Inflammatory macrophage (primary cell): ENCODE measurements at places on chromosomes 2 and 18.

GRCh38 chr2:124025891-124026434 is 876 bp downstream of the CNTNAP5 start:
- no peak for DNase-seq

- DNase-seq, result peak; percentile 93
These were observed 48.4 kb downstream of the UNC50 start for GRCh38 chr2:98656800-98657199.

DNA sequence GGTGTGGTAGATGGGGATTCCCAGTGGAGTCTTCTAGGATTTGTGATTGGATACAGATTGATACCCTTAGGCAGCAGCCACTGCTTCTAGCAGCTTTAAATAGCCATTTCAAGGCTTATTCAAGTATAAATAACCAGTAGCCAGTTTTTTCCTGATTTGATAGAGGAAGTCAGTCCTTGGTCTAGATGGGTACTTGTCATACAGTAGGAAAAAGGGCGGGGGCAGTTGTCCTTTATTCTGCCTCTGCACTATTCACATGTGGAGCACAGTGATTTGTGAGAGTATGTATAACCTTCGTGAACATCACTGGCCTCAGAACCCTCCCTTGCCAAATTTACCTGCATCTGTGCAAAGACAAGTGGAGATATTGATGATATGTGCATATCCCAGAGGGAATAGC is 6.8 kb downstream of the PPP1CB start:
- DNase-seq, result peak; percentile 12

GRCh38 chr18:55351980-55352714 is 235.8 kb downstream of the TCF4 start:
- no peak for DNase-seq

- DNase-seq, result no peak
These were observed 43.5 kb downstream of the FBLN7 start for GRCh38 chr2:112181571-112182290.

DNA sequence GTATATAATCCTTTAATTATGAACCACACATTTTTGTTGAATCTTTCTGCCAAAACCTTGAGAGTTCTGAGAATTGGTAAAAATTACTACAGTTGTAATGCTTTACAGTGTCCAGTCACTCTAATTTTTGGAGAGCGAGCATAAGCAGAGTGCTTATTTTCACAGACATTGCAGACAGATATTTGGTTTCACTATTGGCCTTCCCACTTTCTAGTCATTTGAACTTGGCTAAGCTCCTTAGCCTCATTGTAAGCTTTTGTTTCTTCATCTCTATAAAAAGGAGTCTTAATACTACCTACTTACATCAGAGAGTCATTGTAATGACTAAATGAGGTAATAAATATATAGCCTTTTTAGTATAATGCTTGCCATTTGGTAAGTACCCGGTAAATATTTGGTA is 80.4 kb downstream of the LCLAT1 start:
- no peak for DNase-seq

- no peak for DNase-seq
These were observed 109.2 kb upstream of the THOC1 start for GRCh38 chr18:377088-377487.

- DNase-seq, result peak; percentile 32
These were observed 139.5 kb upstream of the NDUFV2 start for GRCh38 chr18:8962855-8963635.

DNA sequence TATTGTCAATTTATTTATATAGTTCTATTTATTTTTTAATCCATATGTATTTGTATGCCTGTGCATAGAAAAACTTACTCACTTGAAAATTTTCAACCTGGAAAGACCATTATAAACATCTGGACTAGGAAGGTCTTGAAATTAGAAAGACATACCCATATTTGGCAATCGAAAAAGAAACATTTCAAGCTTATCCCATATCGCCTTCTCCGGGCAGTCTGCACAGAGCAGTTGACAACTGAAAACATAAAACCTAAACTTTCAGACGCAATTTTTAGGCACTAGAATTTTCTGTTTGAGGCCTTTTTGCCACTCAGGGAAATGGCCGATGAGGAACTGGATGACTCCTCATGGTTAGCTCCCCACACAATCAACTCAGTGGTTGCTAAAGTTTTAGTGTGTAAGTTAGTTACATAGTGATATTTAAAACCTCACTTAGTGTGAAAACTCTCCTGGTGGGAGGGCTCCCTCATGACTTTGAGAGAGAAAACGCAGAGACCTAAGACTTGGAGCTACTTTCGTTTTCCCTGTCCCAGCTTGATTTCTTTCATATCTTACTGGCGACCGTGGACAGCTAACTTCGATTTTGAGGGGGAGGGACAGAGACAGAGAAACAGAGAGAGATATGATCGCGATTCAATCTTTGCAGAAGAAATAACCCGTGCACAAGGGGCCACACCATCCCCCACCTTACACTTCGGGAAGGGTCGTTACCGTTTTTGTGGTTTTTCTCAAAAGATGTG is 3.2 kb upstream of the HOXD12 start:
- DNase-seq, result peak; percentile 9

DNA sequence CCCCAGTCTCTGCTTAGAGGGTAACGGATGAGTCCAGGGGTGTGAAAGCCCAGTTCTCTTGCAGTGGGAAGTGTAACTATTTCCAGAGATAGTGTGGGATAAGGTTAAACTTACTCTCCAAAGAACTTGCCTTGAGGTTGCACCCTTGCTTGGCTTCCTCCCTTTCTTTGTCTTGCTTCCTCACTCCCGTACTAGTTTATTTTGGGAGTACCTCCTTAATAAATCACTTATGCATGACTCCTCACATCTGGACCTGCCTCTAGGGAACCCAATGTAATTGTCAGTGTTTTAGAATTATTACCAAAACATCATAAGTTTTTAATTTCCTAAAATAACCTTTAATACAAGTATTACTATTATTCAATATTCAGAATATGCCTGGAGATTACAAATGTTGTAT is 35.2 kb downstream of the CPO start:
- no peak for DNase-seq

- DNase-seq, result no peak
These were observed 416.6 kb upstream of the MEX3C start for GRCh38 chr18:51614033-51614432.

GRCh38 chr2:196750977-196751631 is 48.4 kb downstream of the GTF3C3 start:
- peak; percentile 70 for DNase-seq

DNA sequence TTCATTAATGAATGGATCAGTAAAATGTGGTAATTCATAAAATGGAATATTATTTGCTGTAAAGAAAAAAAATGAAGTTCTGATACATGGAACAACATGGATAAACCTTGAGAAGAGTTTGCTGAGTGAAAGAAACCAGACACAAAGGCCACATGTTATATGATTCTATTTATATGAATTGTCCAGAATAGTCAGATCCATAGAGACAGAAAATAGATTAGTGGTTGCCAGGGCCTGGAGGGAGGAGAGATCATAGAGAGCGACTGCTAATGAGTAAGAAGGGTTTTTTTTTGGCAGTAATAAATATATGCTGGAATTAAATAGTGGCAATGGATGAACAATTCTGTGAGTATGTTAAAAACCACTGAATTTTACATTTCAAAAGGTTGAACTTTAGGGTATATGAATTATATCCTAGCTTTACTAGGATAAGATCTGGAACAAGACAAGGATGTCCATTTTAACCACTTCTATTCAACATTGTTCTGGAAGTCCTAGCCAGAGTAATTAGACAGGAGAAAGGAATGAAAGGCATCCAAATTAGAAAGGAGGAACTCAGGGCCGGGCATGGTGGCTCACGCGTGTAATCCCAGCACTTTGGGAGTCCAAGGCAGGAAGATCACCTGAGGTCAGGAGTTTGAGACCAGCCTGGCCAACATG is 48.8 kb downstream of the MAPRE2 start:
- no peak for DNase-seq

DNA sequence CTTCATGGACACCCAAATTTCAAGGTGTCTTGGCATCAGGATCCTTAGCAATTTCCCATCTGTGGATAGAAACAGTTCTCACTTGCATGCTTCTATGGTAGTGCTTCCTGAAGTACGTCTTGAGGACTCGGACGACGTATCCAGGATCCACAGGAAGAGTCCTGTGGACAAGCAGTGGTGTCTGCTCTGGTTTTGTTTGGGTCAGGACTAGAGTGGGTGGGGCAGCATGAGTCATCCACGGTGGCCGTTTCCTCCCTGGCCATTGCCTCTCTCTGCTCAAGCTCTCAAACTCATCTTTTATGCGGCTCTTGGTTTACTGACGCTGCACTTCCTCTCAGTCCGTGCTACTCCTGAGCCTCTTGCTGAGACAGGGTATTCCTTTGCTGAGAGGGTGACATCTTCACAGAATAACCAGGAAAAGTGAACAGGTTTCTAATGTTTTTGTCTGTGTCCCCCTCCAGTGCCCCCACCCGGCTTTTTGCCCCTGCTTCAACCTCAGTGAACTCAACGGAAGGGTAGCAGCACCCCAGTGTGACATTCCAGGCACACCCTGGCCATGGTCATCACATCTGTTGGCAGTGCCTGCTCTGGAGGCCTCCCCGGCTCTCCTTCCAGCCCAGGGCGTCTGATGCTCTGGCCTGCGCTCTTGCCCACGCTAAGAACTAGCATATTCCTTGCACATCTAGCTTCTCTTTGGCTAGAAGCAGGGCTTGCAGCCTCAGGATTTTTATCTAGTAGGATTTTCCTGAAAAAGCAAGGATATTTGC is 62.2 kb downstream of the ARMC9 start:
- DNase-seq, result peak; percentile 32

GRCh38 chr18:50969448-50969847 is 1.6 kb downstream of the ELAC1 start:
- DNase-seq, result no peak

DNA sequence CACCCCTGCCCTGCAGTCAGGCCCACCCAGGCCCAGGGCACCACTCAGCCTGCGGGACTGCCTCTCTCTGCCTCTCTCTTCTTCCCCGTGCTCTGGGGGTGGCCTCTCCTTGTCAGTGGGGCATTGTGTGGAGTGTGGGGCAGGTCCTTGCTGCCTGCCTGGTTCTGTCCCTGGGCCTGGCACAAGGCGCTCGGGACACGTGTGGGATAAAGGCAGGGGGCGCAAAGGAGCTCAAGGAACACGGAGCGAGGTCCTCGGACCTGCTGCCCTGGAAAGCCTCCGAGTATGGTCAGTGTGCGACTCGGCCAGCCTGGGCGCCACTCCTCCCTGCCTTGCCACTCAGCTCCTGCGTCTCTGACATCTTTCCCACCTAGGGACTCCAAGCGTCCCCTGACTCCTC is 262.2 kb downstream of the HDAC4 start:
- DNase-seq, result no peak

GRCh38 chr2:174901075-174901474 is 104.1 kb downstream of the CHN1 start:
- DNase-seq, result no peak

- DNase-seq, result peak; percentile 59
These were observed 27.2 kb downstream of the CLUL1 start for GRCh38 chr18:623761-624620.

- no peak for DNase-seq
These were observed 182.9 kb downstream of the IKZF2 start for GRCh38 chr2:212968284-212969081.

DNA sequence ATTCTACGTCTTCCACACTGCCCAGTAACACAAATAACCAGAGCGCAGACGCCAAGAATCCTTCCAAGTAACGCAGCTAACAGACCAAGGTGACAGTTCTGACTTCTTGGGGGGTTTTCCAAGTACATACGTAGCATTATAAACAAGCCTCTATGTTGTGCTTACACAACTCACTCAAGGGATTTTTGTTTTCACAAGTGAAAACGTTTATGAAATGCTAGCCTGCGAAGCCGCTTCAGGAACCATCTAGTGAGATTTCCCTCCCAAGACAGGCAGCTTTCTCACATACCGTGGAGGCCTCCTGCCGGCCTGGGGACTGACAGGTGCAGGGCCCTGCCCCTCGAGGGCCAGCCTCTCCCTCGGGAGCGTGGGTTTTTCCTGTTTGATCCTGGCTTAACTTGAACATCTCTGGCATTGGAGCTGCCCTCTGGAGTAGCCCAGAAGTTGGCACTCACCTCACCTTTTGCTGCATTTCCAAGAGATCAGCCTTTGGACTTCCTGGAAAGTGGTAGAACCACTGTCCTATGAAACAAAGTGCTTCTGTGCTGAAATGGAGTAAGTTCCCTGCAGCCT is 151.1 kb downstream of the MBP start:
- no peak for DNase-seq

DNA sequence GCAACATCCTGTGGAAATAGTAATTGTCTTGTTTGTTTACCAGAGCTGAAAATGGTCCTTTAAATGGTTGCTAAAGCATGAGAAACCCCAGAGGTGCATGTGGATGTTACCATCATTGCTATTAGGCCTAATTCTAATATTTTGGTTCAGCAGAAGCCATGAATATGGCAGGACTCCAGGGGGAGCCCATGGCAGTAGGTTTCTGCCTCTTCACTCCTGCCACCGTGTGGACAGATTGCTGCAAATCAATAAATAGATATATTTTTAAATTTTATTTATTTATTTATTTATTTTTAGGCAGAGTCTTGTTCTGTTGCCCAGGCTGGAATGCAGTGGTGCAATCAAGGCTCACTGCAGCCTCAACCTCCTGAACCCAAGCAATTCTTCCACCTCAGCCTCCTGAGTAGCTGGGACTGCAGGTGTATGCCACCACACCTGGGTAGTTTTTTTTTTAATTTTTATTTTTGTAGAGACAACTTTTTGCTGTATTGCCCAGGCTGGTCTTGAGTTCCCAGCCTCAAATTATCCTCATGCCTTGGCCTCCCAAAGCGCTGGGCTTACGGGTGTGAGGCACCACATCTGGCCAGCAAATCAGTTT is 54.9 kb upstream of the CAPN13 start:
- peak; percentile 86 for DNase-seq

DNA sequence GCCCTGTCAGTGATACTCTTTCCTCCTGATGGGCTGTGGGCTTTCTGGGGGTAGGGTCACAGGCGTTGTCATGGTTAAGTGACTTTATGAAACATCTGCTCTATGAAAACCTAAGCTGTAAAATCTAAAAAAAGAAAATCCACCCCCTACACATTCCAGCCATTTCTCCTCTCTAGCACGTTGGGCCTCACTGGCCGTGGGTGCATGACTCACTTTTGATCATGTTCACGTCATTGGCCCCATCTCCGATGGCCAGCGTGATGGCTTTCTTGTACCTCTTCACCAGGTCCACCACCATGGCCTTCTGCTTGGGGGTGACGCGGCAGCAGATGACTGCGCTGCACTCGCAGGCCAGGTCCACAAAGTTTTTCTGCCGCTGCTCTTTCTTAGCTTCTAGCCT is 39.3 kb upstream of the NARS1 start:
- peak; percentile 15 for DNase-seq

DNA sequence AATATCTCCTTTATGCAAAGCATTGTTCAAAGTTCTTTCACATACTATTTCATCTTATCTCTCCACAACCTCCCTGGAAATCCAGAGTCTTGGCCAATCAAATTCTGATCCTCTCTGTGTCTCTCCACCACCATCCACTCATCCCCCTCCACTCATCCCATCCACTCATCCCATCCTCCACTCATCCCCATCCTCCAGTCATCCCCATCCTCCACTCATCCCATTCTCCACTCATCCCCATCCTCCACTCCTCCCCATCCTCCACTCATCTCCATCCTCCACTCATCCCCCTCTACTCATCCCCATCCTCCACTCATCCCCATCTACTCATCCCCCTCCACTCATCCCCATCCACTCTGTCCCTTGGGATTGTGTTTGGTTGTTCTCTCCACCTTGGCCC is 101.1 kb downstream of the BCL2 start:
- DNase-seq, result no peak
